ENCODE measurements at places on chromosomes 16 and 17. TPM values are rescaled to one million over a fixed set of nuclear protein-coding genes. Genes with fewer than 3 reads are reported as not detected.
A peak's percentile ranks its signal among the peaks of the same experiment; 100 is the strongest.

- DNase-seq = no peak
These were observed 2.0 kb upstream of the CDH8 start for GRCh38 chr16:62038225-62038624.

Gene CYB561
- total RNA-seq = 52.1 TPM

- no peak for DNase-seq
These were observed 279.8 kb upstream of the EEF2KMT start for GRCh38 chr16:5377280-5377898.

Gene MYH3
- 2.7 TPM for total RNA-seq

Gene CORO1A
- 12.9 TPM for total RNA-seq

DNA sequence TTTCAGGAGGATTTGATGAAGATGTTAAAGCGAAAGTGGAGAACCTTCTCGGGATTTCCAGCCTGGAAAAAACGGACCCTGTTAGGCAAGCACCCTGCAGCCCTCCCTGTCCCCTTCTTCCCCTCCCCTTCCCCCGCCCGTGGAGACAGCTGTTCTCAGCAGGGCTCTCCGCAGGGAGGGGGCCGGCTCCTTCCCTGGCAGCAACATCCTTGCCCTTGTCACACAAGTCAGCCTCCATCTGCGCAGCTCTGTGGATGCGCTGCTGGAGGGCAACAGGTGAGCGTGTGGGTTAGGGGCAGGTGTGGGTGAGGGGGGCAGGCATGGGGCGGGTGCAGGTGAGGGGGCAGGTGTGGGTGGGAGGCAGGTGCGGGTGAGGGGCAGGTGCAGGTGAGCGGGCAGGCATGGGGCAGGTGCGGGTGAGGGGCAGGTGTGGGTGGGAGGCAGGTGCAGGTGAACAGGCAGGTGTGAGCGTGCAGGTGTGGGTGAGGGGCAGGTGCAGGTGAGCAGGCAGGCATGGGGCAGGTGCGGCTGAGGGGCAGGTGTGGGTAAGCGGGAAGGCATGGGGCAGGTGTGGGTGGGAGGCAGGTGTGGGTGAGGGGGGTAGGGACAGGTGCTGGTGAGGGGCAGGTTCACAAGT is 9.4 kb downstream of the CYBC1 start:
- DNase-seq = no peak

Gene CCT6B
- 0.52 TPM for total RNA-seq

DNA sequence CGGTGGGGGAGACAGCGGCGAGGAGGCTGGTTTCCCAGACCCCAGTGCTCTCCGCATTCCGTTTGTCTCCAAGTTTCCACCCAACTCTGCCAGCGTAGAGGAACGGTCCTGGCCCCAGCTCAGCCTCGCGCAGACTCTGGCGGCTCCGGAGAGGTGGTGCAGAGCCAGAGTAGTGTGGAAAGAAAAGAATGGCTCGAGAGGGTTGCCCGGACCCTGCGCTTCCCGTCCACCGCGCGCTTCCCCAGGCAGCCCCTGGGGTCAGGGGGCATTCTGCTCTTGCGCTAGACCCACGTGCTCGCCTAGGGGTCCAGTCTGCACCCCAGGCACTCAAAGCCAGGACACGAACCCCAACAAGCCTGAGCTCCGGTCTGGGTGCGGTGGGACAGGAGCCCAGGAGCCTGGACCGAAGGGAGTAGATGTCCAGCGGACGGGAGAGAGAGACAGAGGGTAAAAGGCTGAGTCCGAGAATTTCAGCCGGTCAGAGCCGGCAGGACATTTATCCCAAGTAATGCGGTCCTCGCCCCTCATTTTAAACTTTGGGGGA is 3.8 kb downstream of the PMP22 start:
- DNase-seq = peak; percentile 22

Gene SBK1
- 4.9 TPM for total RNA-seq

DNA sequence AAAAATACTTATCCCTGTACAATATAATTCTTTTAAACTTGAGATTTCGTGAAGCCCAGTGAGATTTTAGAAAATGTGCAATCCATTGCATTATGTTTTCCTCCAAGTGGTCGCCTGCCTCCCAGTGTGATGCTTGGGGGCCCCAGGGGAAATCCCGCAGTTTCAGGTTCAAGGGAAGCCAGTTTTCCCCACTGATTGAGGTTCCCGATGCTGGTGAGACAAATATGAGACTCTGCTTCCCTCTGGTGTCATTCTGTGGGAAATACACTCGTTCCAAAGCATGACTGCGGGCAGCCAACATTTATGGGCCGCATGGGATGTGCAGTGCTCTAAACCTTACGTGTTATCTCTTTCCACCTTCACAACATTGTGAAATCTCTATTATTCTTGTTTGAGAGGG is 200.8 kb downstream of the PRKCB start:
- peak; percentile 62 for DNase-seq

GRCh38 chr17:41959336-41960095 is 7.1 kb upstream of the CNP start:
- DNase-seq = peak; percentile 51

DNA sequence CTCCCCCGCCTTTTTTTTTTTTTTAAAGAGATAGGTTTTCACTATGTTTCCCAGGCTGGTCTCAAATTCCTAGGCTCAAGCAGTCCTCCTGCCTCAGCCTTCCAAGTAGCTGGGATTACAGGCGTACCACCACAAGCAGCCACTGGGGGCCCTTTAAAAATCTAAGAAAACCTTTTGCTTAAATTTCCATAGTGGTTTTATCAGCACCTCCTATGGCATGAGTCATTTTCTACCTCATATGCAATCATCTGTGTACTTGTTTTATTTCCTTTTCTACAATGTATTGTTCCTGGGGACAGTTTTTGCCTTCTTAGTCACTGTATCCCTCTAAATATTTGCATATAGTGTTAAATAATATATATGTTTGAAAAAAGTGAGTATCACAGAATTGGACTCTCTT is 29.2 kb downstream of the GNA13 start:
- peak; percentile 57 for DNase-seq

DNA sequence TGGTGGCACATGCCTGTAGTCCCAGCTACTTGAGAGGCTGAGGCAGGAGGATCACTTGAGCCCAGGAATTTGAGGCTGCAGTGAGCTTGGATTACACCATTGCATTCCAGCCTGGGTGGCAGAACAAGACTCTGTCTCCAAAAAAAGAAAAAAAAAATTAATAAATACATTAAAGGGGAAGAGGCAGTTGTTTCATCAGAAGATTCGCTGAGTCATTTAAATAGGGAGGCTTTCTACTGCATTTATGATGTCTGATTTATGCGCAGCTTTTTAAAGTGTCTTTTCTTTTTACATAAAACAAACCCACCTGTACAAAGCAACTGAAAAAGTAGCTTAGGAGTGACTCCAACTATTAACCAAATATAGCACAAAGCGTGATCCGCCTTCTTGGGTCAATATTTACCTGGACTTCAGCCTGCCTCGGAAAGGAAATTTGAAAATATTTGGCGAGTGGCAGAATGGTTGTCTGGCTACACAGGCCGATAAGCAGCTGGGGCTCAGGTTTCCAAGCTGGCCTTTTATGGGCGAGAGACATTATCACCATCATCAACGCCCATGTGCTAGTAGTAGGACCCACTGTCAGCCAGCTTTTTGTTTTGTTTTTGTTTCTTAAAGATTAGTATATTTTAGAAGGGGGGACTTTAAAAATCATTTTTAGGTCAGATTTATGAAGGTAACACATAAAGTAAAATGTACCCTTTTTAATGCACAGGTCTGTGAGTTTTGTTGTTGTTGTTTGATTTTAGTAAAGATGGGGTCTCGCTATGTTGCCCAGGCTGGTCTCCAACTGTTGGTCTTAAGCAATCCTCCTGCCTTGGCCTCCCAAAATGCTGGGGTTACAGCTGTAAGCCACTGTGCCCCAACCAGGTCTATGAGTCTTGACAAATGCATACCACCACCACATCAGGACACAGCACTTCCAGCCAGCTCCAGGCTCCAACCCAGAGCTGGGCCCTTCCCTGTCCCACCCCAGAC is 42.5 kb upstream of the RASD1 start:
- DNase-seq = peak; percentile 65

DNA sequence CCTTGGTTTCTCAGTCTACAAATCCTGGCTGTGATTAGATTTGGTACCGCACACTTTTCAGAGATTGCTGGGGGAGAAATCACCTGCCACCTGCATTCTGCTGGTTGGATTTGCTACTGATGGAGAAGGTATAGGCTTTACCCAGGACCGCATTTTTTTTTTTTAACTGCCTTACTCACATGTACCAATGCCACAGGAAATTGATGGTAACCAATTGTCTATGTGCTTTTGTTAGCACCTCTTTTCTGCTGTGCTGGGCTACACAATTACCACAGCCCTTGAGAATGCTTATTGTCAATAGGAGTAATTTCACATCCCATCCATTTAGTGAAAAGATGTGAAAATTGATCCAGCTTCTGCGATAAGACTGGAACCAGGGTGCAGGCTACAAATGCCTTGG is 74.4 kb upstream of the TANC2 start:
- no peak for DNase-seq

- DNase-seq = peak; percentile 96
These were observed at the start of the genes ATP5PD and KCTD2 for GRCh38 chr17:75046407-75047289. Gene ATP5PD, minus strand, starts transcription at chr17:75046969. Its CDS starts 4,319 bp downstream, at chr17:75042650. Gene KCTD2, plus strand, starts transcription at chr17:75047225. Its CDS starts 26 bp downstream, at chr17:75047251.

DNA sequence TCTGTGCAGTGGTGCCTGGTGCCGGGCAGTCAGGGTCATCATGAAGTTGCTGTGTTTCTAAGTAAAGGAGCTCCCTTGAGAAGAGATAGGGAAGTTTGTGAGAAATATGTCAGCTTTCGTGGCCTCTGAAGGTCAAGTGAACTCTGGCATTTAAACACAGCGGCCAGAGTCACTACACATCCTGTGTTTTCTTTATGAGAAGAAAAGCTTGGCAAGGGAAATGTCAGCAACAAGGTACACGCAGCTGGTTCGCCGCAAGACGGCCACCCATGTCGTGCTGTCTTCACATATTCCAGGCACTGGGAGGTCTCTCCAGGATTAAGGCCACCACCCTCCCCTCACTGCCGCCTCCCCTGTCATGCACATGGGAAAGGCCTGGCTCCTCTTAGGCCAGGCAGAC is 33.2 kb upstream of the PEMT start:
- no peak for DNase-seq

GRCh38 chr16:85562093-85562786 is 50.9 kb upstream of the GSE1 start:
- DNase-seq = no peak

DNA sequence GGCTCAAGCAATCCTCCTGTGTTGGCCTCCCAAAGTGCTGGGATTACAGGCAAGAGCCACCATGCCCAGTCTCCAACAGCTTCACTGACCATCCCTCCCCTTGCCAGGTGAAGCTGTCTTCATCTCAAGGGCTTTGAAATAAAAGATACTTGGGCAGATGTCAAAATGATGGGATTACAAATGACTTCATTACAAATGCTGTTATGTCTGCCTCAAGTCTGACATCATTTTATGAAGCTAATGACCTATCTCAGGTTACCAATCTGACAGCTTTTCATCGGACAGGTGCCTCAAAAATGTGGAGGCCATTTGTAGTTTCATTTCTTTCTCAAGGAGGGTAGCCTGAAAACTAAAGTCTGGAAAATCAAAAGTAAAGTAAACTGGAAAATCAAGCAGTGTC is 323.7 kb upstream of the TBX2 start:
- no peak for DNase-seq

DNA sequence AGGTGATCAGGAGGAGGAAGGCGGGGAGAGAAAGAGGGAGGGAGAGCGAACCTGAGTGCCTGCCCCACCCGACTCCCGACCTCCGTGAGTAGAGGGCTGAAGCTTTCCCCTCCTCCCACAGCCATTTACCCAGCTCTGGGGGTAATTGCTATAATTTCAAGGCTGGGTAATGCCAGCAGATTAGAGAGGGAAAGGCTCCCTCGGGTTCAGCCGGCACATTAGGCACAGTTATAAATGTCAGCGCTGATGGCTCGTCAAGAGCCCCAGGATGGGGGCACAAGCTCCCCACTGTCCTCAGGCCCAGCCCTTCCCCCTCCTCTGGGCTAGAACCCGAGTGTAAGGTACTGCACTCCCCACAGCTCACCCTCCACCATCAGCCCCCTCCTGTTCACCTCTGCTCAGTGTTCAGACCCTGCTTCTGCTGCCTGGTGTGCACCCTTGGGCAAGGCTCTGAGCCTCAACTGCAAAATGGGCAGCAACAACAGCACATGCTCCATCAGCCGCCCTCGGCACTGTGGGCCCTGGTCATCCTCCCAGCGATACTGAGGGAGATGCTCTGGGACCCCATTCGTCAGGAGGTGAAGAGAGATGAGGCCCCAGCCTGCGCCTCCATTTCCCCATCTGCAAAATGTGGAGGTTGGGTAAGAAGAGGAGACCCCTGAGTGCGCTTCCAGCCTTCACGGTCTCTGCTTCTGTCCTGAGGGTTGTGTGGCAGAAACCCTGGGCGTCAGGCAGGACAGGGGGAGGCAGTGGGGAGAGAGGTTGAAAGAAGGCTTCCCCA is 77.2 kb downstream of the NT5M start:
- no peak for DNase-seq

Gene RNF112
- 0.61 TPM for total RNA-seq

GRCh38 chr17:75478508-75478907 is 22.1 kb downstream of the TMEM94 start:
- no peak for DNase-seq

Gene SPATA33
- 27.3 TPM for total RNA-seq

DNA sequence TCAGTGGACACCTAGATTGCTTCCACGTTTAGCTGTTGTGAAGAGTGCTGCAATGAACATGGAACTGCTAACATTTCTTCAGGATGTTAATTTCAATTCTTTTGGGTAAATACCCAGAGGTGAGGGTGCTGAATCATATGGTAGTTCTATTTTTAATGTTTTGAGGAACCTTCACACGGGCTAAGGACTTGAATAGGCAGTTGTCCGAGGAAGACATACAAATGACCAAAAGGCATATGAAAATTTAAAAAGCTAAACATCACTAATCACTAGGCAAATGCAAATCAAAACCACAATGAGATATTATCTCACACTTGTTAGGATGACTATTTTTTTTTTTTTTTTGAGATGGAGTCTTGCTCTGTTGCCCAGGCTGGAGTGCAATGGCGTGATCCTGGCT is 173.3 kb downstream of the PRKCB start:
- no peak for DNase-seq

DNA sequence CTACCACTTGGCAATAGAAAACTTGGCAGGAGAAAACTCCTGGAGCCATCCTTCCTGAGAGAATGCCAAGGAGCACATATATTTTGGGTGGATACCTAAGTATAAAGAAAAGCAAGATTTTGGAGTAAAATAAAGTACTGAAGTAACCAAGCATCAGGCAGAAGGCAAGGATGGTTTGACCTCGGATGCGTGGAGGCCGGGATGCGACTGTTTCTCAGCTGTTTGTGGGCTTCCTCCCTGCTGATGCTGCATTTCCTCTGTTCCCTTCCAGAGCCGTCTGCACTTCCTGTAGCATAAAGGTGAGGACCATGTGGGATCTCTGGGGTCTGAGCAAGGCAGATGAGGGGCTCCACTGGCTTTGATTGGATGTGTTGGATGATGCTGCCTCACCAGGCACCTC is 5.5 kb upstream of the TCF25 start:
- DNase-seq = no peak

Gene KRT27
- total RNA-seq = not detected

- DNase-seq = no peak
These were observed 17.1 kb downstream of the SPIRE2 start for GRCh38 chr16:89845417-89845816.

Gene TBC1D3G
- total RNA-seq = not detected

GRCh38 chr16:63337264-63337663 is 1301.0 kb upstream of the CDH8 start:
- no peak for DNase-seq

Gene OXLD1
- 39.5 TPM for total RNA-seq

- DNase-seq = no peak
These were observed 215.8 kb upstream of the CHMP6 start for GRCh38 chr17:80775863-80776262.

- no peak for DNase-seq
These were observed 185.5 kb downstream of the LGALS9B start for GRCh38 chr17:20281860-20282259.

- no peak for DNase-seq
These were observed 4.8 kb downstream of the DCAKD start for GRCh38 chr17:45046537-45047125.

GRCh38 chr17:74192950-74193781 is 10.3 kb upstream of the RPL38 start:
- DNase-seq = no peak

Gene ABCA3
- 7.6 TPM for total RNA-seq

Measured in Calu3 (cell line).